ENCODE measurements at places on chromosomes 4 and X.

DNA sequence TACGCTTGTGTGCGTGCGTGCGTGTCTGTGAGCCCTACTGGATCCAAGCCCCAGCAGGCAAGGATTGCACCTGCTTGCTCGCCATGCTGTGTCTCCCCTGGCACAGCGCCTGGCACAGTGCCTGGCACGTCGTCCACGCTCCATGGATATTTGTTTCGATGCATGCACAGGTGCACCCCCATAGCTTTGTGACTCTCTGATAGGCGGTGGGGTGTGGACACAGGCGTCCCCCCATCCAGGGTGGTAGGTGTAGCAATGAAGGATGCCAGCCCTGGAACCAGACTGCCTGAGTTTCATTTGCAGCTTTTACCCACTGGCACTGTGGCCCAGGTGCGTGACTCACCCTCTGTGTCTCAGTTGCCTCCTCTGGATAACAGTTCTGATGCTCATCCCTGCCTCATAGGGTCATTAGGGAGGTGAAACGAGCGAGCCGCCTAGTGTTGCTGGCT is 20.2 kb downstream of the PIGG start:
- no peak for DNase-seq

GRCh38 chr4:47160095-47160494 is 128.7 kb downstream of the GABRB1 start:
- no peak for DNase-seq

GRCh38 chr4:140012688-140013486 is 141.1 kb downstream of the MAML3 start:
- no peak for DNase-seq

DNA sequence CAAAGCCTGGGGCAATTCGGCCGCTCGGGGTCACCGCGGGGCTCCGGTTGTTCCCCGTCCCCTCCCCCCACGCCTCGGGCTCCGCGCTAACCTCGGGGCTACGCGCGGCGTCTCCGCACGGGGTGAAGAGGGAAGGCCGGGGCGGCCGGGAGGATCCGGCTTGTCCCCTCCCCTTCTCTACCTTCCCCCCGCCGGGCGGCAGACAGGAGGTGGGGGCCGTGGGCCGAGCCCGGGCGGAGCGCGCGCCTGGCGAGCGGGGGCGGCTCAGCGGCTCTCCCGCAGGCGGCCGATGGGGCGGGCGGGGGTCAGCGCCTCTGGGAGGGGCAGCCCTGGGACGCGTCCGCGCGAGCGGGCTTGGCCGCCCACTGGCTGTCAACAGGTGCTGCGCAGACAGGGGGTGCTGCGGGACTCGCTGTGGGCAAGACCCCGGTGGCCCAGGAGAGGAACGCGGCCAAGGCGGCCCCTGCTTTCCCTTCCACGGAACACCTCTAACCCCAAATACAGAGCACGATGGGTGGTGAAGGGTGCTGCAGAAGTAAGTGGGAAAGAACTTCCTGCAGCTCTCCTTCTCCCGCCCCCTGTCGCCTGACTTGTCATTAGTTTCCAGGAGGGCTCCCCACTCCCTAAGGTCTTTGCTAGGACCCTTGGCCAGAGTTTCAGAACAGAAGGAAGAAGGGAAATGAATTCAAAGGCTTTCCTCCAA is at the start of gene PDGFC:
TSS of gene PDGFC (minus strand) at position 124 of the 703 bp plus-strand sequence. CDS start 896 bp downstream, outside the sequence.
- peak; percentile 10 for DNase-seq

- no peak for DNase-seq
These were observed 369.5 kb upstream of the SMIM31 start for GRCh38 chr4:164384416-164384815.

DNA sequence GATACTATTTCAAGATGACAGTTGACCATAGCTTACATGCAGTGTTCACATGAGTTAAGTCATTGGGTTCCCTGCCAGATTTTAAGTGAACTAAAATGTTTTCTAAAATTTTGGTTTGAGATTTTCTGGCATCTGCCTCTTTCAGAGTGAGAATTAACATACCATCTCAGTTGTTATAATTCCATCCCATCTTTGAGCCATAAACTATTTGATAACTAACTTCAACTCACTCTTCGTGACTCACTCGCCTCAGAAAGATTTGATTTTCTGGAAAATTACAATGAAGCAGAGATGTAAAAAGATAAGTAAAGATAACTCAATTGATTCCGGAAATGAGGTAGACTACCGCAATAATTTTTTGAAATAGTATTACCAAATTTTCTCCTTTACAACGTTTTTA is 61.8 kb downstream of the HMGB2 start:
- DNase-seq: no peak

- DNase-seq: no peak
These were observed 233.9 kb upstream of the MAB21L2 start for GRCh38 chr4:150348079-150348478.

- no peak for DNase-seq
These were observed 12.1 kb upstream of the PORCN start for GRCh38 chrX:48496660-48497059.

DNA sequence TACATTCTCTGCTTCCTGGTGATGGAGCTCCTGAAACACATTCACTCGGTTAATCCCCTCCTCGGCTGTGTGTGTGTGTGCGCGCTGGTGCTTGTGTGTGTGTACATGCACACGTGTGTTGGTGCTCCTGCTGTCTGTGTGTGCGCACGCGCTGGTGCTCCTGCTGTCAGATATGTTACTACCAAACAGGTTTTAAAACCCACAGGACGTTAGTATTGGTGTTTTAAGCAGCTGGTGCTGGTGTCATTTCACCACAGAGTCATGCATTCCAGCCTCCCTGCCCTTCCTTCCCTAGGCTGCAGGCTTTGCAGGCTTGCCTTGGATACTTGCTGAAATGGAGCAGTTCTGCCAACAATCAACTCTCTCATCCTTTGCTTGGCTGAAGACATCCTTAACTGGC is 48.1 kb upstream of the CPLX1 start:
- no peak for DNase-seq

DNA sequence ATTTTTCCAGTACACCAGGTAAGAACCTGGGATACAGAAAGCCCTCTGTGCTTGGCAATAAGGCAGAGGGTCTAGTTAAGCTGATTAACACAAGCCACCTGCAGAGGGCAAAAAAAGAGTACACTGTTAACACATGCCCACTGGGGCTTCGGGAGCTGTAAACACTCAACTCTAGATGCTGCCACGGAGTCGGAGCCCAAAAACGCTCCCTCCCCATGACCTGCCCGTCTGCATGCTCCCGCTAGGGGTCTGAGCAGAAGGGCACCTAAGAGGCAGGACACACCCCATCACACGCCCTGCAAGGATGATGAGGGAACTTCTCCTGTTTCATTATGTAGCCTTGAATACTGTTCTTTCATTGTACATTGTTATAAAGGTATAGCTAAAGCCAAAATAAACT is 715.6 kb upstream of the AADAT start:
- DNase-seq: no peak

- DNase-seq: no peak
These were observed 78.1 kb upstream of the BOD1L1 start for GRCh38 chr4:13705521-13706041.

GRCh38 chr4:168335621-168336020 is 17.1 kb upstream of the DDX60 start:
- DNase-seq: no peak

DNA sequence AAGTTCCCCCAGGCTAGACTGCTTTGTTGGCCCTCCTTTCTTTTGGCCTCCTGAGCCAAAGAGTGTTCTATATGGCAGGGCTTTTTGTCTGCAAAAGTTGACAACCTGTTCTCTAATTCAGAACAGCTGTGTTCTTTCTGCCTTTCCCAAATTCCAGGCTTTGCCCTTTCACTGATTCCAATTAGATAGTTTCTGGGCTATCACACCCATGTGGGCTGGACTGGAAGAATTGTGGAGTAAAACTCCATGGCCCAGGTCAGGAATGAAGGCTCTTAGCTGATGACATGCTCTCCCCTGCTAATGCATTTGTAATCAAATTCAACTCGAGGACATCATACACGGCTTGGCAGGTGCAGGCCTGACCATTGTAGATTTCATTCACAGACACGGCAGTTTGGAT is 19.4 kb downstream of the BMP3 start:
- DNase-seq: no peak

- no peak for DNase-seq
These were observed 151.0 kb downstream of the CAMK2D start for GRCh38 chr4:113610537-113610936.

- no peak for DNase-seq
These were observed 11.0 kb upstream of the MAP7D3 start for GRCh38 chrX:136262243-136262642.

DNA sequence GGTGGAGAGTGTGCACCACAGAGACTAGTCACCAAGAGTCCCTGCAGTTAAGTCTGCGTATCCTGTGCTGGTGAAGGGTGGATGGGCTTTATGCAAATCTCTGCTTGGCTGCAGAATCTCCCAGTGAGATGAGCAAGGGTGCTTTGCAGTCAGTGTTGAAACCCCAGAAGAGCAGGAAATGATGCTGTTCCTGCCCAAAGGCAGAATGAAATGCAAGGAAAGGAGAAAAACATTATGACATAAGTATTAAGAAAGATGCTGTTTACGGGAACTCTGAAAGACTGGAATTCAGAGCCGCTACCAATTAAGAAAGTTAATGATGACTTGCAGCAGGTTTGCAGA is 25.4 kb upstream of the ACSL1 start:
- DNase-seq: peak; percentile 64

- no peak for DNase-seq
These were observed 556.0 kb upstream of the CPEB2 start for GRCh38 chr4:14446311-14446710.

GRCh38 chrX:51893931-51894696 is 691 bp downstream of the MAGED1 start:
- DNase-seq: peak; percentile 38

DNA sequence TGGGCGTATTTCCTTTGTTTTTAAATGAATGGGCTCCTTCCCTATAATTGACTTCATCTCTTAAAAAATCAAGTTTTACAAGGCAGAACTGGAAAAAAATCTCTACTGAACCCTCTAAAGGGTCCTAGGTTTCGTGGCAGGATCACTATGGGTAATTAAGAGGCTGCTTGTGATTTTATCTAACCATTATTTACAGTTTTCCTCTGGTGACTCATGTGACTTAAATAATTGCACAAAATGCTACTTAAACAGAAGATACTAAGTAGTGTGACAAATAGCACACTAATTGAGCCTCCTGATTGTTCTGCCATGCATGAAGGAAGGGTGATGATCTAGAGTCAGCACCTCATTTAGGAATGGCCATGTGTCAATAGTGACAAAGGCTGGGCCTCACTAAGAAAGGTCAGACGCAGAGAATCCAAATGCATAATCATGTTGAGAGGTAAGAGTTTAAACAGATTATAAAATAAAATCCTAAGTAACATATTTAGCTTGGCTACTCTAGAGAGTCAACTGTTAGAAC is 35.5 kb downstream of the OFD1 start:
- DNase-seq: no peak
